ENCODE measurements at places on chromosomes 12 and 14.

DNA sequence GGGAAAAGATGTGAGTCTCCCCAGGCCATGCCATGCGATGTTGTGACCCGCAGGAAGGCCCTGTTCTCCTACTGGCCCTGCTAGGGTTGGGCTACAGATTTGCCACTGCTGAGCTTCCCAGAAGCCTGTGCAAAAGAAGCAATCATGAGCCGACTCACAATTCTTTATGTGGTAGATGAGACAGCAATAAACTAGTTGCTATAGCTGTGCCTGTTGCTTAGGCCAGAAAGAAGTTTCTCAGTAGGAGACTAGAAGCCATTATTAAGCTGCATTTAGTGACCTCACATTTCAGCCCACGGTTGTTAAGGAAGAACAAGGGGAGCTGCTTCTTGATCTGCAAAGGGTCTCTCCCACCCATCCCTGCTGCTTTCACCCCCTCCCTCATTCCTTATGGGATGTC, 239.4 kb upstream of the CRY1 start:
- DNase-seq, result no peak

DNA sequence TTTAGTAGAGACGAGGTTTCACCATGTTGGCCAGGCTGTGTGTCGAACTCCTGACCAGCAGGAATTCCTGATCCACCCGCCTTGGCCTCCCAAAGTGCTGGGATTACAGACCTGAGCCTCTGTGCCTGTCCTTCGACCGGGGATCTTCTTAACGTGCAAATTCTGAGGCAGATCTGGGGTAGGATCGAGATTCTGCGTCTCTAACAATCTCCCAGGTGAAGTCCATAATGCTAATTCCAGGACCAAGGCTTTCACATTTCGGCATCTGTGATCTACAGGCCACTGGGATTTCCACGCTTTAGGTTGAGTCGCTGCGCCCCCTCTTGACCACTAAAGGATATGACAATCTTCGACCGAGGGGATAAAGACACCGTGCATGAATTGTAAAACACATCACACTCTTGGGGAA, 24.8 kb downstream of the FOS start:
- peak; percentile 83 for DNase-seq

- peak; percentile 98 for DNase-seq
Observed at GRCh38 chr12:96233939-96234461, 39.8 kb downstream of the ELK3 start.

DNA sequence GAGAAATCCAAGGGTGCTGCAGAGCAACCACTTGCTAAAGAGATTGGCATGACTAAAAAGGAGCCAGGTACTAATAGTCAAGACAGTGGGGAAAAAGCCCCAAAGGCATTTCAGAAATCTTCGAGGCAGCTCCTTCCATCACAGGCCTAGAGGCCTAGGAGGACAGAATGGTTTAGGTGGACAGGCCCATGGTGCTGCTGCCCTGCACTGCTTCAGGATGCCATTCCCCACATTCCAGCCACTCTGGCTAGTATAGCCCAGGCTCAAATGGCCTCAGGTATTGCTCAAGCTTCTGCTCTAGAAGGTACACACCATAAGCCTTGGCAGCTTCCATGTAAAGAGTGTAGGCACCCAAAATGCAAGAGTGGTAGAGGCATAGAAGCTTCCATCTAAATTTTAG, 92.9 kb downstream of the RPAP3 start:
- DNase-seq, result no peak

DNA sequence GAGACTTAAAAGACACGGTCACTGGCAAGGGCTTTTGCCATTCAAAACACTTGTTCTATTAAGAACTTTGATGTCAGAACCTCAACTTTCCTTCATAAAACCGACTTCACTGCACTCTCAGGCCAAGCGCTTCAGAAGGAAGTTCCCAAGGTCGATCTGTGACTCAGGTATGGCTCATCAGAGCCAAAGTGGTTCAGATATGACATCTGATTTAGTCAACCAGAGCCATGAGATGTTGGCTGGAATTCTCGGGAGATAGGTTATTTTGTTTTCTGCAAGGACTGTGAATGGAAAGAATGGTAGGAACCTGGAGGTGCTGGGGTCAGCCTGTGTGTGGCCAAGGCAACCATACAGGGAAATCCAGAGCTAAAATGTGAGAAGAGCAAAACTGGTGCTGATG, 445.6 kb downstream of the GLT1D1 start:
- no peak for DNase-seq

GRCh38 chr12:49088150-49088931, 6.3 kb downstream of the DHH start:
- DNase-seq, result peak; percentile 94

DNA sequence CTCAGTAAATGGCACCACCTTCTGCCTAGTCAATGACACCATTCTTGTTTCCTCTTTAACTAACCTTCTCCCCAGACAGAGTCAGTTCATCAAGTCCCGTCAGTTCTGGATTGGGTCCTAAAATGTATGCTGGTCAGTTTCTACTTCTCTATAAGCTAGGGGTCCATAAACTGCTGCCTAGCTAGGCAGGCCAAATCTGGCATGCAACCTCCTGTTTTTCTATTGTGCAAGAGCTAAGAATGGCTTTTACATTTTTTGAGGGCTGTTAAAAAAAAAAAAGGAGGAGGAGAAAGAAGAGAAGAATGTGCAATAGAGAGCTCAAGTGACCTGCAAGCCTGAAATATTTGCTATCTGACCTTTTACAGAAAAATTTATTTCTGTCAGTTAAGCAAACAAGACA, 6.4 kb upstream of the TMED10 start:
- peak; percentile 87 for DNase-seq

- no peak for DNase-seq
Observed at GRCh38 chr12:13167226-13167625, 29.3 kb upstream of the EMP1 start.

DNA sequence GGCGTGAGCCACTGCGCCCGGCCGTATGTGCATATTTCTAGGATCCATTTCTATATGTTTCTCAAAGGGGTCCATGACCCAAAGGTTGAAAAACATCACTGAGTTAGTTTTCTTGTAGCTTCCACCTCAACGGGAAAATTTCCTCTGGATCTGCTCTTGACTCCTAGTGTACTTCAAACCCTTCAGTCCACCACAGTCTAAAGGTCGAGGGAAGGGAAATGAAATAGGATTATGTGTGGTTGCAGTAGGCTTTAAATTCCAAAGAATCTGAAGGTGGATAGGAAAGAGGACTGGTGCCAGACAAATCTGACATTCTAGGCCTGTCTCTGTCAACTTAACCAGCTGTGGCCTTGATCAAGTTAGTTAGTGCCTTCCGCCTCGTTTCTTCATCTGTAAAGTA, 1.7 kb upstream of the SUOX start:
- no peak for DNase-seq

Data from fibroblast of the aortic adventitia (primary cell).